ENCODE measurements at places on chromosomes 16 and 17.

DNA sequence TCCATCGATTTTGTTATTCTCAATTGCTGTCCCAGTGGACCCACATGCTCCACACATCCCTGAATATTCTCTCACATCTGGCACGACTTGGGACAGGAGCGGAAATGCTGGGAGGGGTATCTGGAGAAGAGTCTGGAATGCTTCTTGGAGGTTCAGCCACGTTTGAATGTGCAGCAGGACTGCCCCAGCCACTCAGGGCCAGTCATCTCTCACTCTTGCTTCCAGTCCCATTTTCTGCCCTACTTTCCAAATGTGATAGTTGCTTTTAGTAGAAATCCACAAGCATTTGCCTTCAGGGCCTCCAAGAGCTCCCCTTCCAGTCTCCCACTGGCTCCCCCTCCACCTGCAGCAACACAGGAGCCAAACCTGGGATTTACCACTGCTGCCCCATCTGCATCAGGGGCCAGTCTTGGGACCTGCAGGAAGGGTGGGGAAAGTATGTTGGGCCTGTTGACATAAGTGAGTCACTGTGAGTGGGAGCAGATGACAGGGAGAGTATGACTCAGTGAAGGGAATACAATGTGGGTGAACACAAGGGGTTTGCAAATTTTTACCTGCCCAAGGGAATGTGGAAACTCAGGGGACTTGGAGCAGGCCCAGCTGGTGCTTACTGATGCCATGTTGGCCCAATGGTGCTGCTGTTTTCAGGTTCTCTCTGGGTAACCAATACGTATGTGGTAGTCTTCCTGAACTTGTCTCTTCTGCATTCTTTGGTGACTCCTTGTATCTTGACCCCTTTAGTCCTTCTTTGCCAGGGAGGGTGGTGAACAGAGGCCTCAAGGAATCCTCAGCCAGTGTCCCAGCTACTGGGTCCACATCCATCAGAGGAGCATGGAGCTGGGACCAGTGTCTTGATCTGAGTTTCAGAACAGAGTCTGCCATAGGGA is 78.8 kb upstream of the CRHR1 start:
- peak; percentile 55 for DNase-seq

GRCh38 chr16:68197250-68197649 is 38.7 kb downstream of the ESRP2 start:
- no peak for DNase-seq

GRCh38 chr16:84751947-84752346 is 52.1 kb downstream of the USP10 start:
- DNase-seq, result no peak

- no peak for DNase-seq
Measured at GRCh38 chr17:77824780-77825280, 133.7 kb upstream of the TNRC6C start.

- no peak for DNase-seq
Measured at GRCh38 chr17:30226878-30227277, 8.6 kb downstream of the SLC6A4 start.

- DNase-seq, result no peak
Measured at GRCh38 chr16:88606148-88606757, 32.1 kb upstream of the IL17C start.

DNA sequence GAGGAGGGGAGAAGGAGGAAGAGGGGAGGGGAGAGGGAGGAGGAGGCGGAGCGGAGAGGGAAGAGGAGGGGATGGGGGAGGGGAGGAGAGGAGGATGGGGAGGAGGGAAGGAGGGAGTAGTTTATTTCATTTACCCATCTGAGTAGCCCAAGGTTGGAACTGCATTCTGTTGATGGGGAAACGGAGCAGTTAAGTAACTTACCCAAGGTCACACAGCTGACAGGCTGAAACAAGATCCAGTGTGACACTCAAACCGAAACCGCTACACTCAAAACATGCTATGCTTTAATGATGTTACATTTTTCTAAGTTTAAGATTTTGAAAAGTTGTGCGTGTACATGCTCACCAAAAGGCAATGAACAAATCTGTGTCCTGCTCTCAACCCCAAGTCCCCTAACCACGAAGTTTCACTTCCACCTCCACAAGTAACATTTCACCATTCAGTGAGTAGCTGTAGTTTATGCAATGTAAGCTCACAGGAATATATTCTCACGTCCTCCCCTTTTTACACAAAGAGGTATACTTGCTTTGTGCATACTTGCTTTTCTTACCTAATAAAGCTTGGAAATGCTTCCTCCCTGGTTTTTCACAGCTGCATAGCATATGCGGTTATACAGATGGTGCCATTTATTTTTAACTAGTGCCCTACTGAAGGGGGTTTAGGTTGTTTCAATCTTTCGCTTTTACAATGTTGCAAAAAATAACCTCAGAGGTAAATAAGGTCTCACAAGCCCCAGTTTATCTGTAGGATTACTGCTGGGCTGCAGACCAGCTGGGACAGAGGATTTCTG is 275.3 kb downstream of the PARN start:
- DNase-seq, result no peak

- DNase-seq, result no peak
Measured at GRCh38 chr17:35235917-35236316, 7.0 kb upstream of the SLFN5 start.

GRCh38 chr17:14725729-14726128 is 424.8 kb downstream of the HS3ST3B1 start:
- DNase-seq, result no peak

GRCh38 chr16:31347445-31347844 is 7.5 kb upstream of the ITGAX start:
- no peak for DNase-seq

DNA sequence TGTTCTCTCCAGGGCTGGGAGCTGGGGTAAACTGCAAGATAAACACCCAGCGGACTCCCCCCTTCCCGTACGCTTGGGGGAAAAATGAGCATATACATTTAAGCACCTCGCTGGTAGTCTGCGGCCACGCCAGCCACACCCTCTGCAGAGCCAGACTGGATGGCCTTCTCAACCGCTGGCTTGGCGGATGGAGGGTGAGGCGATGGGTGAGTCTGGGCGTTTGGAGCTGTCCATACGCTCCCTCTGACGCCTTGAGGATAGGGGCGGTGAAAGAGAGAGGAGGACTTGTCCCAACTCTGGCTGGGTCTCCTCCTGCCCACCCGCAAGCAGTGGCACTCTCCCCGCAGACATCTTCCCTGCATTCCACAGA is 1.0 kb downstream of the ITGA3 start:
- no peak for DNase-seq

GRCh38 chr16:24488045-24488444 is 51.3 kb upstream of the RBBP6 start:
- no peak for DNase-seq

- no peak for DNase-seq
Measured at GRCh38 chr17:32445074-32445415, 735 bp downstream of the PSMD11 start.

DNA sequence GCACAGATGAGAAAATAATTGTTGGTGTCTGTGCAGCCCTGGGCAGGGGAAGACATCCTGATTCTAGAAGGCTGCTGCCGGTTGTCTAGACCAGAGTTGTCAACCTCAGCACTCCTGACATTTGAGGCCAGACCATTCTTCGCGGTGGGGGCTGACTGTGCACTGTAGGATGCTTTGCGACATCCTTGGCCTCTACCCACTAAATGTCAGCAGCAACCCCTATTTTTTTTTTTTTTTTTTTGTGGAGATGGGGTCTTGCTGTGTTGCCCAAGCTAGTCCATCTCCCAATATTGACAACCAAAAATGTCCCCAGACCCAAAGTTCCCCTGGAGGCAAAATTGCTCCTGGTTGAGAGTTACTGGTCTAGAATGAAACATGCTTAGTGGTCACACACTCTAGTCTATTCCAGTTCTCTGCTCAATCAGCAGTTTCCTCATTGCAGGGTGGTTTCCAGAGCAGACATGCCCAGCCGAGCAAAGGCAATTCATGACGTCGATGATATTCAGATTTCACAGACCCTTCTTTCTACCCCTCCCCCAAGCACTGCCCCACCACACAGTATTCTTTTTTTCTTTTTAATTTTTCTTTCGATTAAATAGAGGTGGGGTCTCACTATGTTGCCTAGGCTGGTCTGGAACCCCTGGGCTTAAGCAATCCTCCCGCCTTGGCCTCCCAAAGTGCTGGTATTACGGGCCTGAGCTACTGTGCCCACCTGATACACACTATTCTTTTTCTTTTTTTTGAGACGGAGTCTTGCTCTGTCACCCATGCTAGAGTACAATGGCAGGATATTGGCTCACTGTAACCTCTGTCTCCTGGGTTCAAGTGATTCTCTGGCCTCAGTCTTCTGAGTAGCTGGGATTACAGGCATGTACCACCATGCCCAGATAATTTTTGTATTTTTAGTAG is 9.0 kb downstream of the C17orf99 start:
- no peak for DNase-seq

- DNase-seq, result no peak
Measured at GRCh38 chr17:67633751-67634211, 84.0 kb upstream of the NOL11 start.

GRCh38 chr17:3007651-3008121 is 55.7 kb downstream of the OR1D5 start:
- no peak for DNase-seq

DNA sequence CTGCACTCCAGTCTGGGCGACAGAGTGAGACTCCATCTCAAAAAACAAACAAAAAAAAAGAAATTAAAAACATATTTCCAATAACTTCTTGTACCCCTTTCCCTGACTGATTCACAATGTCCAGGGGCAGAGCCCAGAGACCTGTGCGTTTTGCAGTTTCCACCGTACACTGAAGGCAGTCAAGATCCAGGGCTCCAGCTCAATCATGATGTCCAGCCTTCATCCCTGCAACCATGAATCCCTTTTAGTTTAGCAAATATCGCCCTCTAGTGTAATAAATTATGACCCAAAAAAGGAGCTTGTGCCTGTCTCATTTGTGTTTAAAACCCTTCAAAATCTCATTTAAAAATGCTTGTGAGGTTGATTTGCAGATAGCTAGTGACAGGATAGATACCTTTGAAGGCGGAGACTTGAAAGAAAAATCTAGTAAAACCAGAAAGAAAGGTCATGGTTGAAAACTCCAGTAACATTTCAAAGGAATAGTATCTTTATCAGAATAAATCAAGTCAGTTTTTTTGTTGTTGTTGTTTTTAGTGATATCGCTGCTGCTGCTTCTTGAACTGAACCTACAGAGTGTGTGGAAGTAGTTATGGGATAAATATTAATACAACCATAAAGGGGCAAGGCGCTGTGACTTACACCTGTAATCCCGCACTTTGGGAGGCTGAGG is 3.7 kb upstream of the ERN1 start:
- DNase-seq, result peak; percentile 47

DNA sequence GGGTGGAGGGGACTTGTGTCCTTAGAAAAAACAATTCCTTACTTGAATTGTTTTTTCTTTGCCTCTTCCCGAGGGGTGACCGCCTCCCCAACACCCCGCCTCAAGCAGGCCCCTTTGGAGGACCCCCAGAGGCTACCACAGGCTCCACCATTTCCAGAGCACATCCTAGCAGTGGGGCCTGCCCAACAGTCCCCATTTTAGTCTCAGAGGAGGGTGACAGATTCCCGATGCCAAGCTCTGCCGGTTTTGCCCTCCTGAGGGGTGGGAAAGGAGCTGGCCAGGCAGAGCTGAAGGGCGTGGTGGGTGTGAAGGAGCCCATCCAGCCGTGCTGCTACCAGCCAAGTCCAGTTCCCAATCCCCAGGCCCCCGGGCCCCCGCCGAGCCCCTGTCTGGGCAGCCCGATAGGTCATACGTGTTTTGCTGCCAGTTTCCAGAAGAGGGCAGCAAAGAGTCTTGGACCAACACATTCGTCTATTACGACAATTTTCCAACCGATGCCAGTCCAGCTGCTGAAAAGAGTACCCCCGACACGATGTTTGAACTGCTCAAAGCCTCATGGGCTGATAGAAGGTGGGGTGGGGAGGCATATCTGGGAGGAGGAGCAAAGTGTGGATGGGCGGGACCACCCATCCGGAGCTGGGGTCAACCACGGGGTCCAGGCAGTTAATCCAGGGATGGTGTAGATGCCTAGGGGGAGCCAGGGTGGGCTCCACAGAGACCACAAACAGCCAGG is 18.8 kb upstream of the GAA start:
- DNase-seq, result peak; percentile 30

DNA sequence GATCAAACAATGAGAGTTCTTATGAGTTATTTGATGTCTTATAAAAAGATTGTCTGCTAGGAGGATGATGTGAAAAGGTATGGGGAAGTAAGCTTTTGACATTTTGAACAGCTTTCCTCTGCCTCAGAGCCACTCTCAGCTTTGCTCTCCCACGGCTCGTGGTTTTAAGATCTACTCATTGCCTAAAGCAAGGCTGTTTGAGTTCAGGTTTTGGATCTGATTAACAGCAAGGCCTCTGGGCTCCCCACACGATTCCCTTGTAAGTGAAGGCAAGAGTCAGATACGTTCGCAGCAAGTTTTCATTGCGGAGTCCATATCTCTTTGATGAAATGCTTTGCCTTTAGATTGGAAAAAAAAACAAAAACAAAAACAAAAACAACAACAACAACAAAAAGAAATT is 515.0 kb upstream of the SALL1 start:
- no peak for DNase-seq

DNA sequence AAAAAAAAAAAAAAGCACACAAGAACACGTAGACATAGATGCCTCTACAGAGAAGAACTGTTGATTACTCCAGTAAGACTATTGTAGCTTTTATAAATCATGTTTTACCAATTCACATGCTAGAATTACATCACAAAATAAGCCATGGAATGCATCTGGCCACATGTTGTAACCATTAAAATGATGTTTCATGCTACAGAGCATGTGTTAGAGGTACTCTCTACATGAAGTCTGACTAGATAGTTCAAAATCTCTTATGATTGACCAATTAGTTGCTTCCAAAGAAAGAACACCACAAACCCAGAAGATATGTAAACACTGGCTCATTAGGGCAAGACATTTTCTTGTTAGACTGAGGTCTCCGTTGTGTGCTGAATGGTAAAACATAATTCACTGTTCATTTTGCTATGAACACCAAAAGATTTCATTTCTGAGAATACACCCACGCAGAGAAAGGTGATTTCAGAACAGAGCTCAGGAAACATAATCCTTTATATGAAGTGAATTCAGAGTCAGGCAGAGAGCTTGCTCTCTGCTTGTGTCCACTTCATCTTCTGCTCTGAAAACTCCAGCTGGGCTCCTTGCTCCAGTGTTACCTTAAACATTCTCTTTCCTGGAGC is 411.4 kb upstream of the SOX9 start:
- no peak for DNase-seq

- DNase-seq, result no peak
Measured at GRCh38 chr17:73480740-73481139, 163.5 kb downstream of the SDK2 start.

DNA sequence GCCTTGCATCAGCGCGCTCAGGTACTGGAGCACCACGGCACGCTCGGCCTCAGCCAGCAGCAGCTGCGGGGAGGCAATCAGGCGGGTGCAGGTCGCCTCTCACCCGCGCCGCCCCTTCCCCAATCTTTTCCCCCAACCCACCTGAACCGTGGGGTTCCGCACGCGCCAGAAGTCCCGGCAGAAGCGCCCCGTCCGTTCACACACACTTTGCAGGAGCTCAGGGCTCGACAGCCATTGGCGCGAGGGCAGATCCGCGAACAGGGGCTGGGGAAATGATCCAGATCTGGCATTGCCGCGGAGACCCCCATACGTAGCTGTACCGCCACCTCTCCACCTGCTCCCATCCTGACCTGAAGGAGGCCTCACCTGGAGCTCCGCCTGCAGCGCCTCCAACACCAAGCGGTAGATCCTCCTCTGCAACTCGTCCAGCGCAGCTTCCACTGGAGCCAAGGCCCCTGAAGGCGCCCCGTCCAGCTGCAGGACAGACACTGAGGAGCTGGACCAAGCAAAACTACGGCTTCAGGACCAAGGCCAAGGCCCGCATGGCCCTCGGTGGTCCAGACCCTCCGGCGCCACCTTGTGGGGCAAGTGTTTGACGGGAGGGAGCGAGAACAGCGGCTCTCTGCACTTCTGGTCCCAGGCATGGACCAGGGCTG is 1.4 kb upstream of the MATCAP1 start:
- peak; percentile 70 for DNase-seq

Measured in DMS153 (cell line).